ENCODE measurements at places on chromosomes 16 and 17. TPM values are rescaled to one million over a fixed set of nuclear protein-coding genes. Genes with fewer than 3 reads are reported as not detected.
A peak's percentile ranks its signal among the peaks of the same experiment; 100 is the strongest.

DNA sequence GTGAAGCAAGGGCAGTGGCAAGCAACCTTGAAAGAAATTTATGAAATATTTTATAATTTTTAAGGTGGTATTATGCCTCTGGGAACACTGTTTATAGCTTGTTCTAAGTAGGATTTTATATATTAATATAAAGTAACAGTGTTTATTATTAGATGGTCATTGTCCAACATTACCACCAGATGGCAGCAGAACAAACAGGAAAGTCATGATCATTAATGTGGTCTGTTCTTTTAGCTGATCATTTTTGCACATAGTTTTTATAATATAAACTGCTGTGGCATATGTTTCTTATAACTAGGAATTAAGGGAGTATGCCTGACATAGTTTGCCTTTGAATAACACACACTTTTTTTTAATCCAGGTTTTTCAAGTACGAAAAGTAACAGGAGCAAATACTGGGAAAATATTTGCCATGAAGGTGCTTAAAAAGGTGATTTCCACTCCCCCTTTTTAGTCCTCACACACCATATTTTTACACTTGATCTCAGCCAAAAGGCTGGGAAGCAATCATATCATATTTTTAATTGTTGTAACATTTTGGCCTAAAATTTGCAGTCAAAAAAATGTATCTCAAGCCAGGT is 21.4 kb downstream of the RPS6KB1 start:
- H3K4me3 ChIP-seq: no peak overlapping the region
- no peak overlapping the region for H3K27ac ChIP-seq
- H3K36me3 ChIP-seq: peaks cover 3% of the 10 kb centered on the region
- DNase-seq: peak; percentile 47

DNA sequence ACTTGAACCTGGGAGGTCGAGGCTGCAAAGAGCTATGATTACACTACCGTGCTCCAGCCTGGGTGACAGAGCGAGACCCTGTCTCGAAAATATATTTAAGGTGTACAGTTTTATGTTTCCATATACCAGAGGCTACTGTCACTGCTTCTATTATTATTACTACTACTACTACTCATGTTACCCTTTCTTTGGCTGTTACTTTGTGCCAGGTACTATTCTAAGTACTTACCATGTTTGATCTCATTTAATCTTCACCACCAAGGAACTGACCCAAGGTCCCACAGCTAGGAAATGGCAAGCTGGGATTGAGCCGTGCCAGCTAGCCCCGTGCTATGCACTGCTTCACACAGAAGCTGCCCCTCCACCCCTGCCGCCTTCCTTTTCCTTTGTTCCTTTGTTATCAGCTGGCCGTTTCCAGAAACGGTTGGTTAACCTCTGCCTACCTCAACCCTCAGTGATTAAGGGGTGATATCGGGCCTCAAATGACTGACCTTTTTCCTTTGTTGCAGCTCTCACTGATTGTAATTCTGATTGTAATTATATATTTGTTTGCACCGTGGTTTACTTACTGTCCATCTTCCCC is 78.4 kb downstream of the ABCC1 start:
- H3K27me3 ChIP-seq: no peaks in the 10 kb centered on the region
- H3K4me1 ChIP-seq: peaks cover 9% of the 10 kb centered on the region
- H3K4me3 ChIP-seq: no peak overlapping the region
- H3K36me3 ChIP-seq: peaks cover 32% of the 10 kb centered on the region

DNA sequence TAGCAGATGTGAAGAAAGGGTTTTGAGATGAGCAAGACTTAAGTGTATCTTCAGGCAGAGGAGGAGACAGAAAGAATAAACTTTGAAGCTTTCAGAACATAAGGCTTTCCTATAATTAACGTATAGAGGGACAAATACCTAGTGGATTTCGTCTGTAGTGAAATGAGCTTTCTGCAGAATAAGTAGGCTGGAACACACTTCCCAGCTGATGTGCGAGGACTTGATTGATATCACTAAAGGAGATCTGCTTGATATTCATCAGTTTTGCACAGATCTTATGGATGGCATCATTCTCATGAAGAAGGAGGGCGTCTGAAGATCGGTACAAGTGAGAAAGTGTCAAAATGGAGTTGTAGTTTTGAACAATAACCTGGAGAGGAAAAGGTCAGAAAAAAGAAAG is 14.8 kb downstream of the TUBD1 start:
- no peak overlapping the region for H3K4me3 ChIP-seq
- no peaks in the 10 kb centered on the region for H3K27me3 ChIP-seq
- no peak overlapping the region for H3K27ac ChIP-seq
- no peak for DNase-seq
- H3K4me1 ChIP-seq: no peaks in the 10 kb centered on the region

DNA sequence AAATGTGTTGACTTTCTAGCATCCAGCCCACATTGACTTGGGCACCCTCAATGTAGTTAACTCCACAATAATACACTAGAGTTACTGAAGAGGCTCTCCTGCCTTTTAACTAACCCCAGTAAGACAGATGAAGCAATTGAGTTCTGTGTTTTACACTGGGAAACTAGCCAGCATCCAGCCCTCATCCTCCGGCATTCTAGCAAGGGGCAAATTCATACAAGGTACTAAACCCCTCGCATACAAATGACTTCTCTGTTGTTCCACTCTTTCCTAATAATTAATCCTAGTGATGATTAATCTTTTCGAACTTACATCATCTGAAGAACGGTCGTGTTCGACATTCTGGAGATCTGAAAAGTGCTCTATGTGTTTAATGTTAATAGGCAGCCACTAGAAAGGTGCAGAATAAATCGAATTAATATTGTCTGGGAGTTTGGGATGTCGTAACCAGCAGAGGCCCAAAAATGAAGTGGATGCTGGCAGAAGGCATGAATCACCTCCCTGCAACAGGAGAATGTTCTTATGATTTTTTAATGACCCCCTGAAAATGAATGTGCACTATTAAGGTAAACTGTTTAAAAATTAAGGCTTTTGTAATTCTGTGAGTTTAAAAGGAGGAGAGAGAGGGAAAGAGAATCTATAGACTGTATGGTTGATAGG is 249.4 kb downstream of the SNX29 start:
- H3K27me3 ChIP-seq: no peaks in the 10 kb centered on the region
- H3K4me1 ChIP-seq: no peaks in the 10 kb centered on the region
- no peaks in the 10 kb centered on the region for H3K36me3 ChIP-seq
- no peak for DNase-seq
- no peak overlapping the region for H3K27ac ChIP-seq

DNA sequence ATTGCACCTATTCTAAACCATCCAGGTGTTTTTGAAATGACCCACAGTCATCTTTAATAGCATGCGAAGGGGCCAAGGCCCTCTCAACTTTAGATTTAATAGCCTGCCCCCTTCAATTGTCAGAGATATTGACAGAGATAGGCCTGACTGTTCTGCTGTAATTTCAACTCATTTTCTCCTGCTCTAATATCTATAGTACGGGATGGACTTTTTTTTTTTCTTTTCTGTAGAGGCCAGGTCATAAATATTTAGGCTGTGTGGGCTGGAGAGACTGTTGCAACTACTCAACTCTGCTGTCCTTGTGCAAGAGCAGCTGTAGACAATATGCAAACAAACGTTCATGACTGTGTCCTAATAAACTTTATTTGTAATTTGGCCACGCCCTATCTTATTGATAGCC is 24.7 kb upstream of the KRT20 start:
- H3K4me1 ChIP-seq: no peaks in the 10 kb centered on the region
- no peak overlapping the region for H3K27ac ChIP-seq
- no peaks in the 10 kb centered on the region for H3K36me3 ChIP-seq
- no peak for DNase-seq
- peaks cover 5% of the 10 kb centered on the region for H3K27me3 ChIP-seq

GRCh38 chr16:535446-536405 is 8.2 kb downstream of the CAPN15 start:
- no peak overlapping the region for H3K27ac ChIP-seq
- no peak overlapping the region for H3K4me3 ChIP-seq
- no peak for DNase-seq
- no peaks in the 10 kb centered on the region for H3K4me1 ChIP-seq

GRCh38 chr16:70588565-70588964 is 57.8 kb upstream of the IL34 start:
- no peaks in the 10 kb centered on the region for H3K27me3 ChIP-seq
- no peak overlapping the region for H3K4me3 ChIP-seq
- no peaks in the 10 kb centered on the region for H3K4me1 ChIP-seq

CCL16 gene
- not detected for total RNA-seq

DNAH17 gene
- 0.24 TPM for total RNA-seq

LIG3 gene
- total RNA-seq: 52.0 TPM

TRPV3 gene
- total RNA-seq: 0.48 TPM

Measured in naive thymus-derived CD4-positive, alpha-beta T cell (primary cell).